ENCODE measurements at places on chromosomes 5 and 9.

DNA sequence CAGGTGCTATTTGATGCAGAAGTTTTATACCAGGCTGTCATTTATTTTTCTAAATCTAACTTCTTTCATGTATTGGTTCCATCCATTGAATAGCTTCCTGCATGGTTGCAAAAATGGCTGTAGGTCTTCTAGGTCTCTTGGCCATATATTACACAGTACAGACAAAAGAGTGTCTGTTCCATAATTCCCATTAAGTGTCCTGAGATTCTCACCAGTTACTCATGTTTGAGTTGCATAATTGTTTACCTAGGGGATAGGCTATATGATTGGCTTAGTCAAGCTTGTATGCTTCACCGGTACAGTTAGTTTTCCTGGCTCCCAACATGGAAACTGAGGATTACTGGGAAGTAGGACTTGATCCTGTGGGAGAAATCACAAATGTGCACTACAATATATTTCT, 399.4 kb upstream of the NUDT12 start:
- no peak for DNase-seq

DNA sequence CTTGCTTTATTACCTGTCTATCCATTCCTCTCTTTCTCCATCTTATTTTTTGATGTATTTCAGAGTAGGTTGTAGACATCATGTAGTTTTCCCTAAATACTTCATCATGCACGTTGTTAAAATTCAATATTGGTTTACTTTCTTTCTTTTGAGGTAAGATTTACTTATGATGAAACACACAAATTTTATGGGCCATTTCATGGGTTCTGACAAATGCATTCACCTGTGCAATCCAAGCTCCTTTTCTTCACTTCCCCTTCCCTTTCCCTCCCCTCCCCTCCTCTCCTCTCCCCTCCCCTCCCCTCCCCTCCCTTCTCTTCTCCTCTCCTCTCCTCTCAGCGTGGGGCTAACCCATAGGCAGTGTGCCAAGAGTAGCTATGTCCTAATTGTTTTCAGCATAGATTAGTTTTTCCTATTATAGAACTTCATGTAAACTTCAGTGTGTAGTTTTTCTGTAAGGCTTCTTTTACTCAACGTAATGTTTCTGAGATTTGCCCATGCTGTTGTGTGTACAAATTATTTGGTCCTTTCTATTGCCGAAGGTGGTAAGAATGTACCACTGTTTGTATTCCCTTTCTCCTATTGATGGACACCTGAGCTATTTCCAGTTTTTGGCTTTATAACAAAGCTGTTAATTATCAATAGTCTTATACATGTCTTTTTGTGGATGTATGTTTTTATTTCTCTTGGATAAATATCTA, 92.9 kb upstream of the CLINT1 start:
- DNase-seq, result no peak

DNA sequence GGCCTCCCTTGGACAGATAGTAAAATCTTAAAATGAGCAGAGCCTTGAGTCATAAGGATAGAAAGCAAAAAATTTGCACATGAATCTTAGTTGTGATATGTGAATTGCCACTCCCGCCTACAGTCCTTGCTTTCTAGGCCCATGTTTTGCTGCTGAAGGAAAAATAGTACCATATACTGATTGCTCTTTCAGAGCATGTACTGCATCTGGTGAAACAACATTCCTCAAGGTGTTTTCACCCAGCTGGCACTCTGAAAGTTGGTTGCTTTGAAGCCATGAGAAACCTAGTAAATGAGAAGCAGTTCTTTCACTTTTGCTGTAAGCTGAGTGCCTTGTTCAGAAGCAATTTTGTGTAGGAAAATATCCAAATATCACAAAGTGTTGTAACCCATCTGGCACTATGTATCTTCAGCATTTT, 10.3 kb downstream of the CDC37L1 start:
- DNase-seq, result no peak

- no peak for DNase-seq
Observed at GRCh38 chr5:149127394-149127955, 13.8 kb upstream of the ABLIM3 start.

DNA sequence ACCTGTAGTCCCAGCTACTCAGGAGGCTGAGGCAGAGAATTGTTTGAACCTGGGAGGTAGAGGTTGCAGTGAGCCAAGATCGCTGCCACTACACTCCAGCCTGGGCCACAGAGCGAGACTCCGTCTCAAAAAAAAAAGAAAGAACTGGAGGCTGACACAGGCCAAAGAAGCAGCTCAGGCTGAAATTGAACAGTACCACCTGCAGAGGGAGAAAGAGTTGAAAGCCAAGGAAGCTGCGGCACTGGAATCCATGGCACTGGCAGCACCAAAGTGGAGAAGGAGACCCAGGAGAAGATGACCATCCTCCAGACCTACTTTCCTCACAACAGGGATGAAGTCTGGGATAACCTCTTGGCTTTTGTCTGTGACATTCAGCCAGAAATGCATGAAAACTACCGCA, 11.3 kb upstream of the TMEM141 start:
- no peak for DNase-seq

- DNase-seq, result no peak
Observed at GRCh38 chr9:109629615-109630014, 131.5 kb upstream of the PTPN3 start.

DNA sequence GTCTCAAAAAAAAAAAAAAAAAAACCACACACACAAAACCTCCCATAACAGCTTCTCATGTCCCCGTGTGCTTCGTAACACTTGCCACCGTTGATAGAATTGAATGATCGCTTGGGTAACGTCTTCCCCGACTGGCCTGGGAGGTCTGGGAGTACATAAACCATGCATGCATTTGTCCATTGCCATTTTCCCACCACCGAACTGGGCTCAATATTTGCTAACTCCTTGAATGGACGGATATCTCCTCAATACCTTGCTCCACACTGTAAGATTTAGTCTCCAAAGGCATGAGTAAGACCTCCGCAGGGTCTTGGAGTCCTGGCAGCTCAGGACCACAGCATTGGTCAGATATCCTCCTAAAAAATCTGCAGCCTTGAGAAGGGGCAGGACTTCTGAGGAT, 3.2 kb upstream of the P4HA2 start:
- DNase-seq, result no peak

- no peak for DNase-seq
Observed at GRCh38 chr5:80109646-80110478, 74.7 kb downstream of the THBS4 start.

GRCh38 chr9:113992994-113993393, 85.1 kb downstream of the AMBP start:
- no peak for DNase-seq

DNA sequence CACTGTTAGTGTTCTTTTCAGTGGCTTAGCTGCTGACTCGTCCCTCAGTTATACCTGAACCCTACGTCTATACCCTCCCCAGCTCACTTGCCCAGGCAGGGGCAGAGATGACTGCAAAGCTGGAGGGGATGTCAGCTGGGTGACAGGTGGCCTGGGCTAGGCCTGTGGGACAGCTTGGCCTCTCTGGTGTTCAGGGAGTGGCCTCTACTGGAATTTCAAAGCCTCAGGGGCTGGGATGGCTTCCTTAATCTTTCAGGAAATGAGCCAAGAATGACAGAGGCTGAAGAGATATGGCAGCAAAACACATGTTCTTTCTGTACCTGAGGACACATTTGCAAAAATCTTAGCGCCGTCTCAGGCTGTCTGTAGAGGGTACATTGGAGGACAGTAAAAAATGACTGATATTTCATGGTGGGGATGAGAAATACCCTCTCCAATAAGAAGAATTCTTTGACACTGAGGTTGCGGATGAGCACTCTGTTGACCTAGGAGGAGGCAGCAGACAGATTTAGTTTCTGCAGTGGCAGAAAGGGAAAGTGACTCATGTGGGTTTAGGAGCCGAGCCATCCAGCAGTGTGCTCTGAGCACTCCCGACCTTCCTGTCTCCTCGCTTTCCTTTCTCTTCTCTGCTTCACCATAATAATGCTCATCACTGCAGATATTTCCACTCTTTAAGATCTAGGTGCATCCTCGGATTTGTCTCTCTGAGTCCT, 54.4 kb downstream of the ENTREP1 start:
- no peak for DNase-seq

DNA sequence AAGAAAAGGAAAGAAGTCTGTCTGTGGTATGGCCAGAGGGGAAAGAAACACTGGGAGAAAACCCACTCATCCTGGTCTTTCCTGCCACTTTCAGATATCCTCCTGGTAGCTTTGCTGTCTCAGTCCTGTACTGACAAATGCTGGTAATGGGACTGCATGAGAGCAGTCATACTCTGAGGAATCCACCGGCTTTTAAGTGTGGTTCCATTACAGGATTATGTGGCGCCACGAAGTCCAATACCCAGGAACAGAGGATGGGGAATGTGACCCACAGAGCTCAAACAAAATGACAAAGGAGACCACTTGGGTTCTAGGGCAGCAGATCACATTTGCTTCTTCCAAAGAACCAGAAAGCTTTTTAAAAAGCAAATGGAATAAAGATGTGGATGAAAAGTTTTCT, 26.3 kb upstream of the FBP1 start:
- no peak for DNase-seq

DNA sequence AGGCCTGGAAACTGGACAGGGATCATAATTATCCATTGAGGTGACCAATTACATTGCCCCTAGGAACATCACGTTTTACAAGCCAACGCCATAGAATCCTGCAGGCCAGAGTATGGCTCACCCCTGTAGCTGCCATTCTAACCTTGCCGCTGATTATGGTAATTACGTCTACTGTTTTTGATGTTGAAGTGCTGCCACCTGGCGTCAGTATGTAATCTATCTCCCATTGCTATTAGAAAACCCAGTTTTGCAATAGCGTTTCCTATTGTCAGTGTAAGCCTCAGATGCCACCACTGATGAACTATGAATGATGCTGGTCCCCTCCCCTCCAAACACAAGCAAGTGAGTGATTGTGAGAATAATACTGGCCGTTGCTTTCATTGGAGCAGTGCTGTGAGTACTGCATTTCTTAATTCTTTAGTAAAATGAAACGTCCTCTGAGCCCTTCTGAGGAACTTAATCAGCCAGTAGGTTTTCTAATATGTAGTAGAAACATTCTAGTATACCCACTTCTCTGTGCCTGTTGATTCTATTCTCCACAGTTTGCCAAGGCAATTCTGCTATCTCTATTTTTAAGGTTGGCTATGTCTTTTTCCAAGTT, 100.5 kb upstream of the NMUR2 start:
- DNase-seq, result no peak

GRCh38 chr5:6469836-6470235, 21.2 kb downstream of the UBE2QL1 start:
- DNase-seq, result no peak

DNA sequence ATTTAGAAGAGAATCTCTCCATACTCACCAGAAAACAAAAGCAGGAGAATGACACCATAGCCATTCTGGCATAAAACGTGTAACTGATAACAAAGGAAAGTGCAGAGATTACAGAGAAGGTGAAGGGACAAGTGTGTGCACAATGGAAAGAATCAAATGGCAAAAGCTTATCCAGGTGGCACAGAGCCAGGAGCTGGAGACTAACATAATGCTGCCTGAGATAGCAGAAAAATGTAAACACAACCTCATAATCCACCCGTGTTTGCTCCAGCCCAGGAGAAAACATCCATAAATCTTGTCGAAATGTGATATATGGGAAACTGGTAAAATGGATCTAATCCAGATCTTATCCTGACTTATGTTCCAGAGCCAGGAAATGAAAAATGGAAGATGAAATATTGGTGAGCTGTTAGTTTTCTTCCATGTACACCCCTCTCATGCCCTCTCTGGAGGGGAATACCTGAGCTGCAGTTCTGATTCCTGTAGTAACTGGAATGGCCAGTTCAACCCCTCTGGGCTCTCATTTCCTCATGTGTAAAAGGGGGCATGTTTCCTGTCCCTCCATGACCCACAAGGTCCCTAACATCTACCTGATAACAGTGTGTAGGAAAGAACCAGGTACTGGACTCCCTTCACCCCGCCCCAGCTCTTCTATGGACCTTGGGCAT, 212.3 kb upstream of the DAPK1 start:
- no peak for DNase-seq

- DNase-seq, result no peak
Observed at GRCh38 chr5:93303291-93303691, 277.7 kb downstream of the NR2F1-AS1 start.

DNA sequence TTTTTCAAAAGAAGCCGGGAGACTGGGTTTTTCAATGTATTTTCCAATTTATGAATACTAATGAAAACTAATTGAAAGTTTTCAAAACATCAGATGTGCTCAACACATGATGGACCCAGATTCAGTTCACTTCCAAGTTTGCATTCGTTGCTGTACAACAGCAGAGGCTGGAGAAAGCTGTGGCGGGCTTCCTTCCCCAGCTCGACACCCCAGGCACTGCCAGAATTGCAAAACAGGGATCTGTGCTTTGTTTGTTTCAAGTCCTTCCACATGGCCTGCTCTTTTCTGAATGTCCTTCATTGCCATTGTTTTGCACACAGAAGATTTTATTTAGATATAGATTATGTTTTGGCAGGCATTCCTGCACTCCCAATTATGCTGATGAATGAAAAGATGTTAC, 30.3 kb upstream of the INSYN2B start:
- no peak for DNase-seq

DNA sequence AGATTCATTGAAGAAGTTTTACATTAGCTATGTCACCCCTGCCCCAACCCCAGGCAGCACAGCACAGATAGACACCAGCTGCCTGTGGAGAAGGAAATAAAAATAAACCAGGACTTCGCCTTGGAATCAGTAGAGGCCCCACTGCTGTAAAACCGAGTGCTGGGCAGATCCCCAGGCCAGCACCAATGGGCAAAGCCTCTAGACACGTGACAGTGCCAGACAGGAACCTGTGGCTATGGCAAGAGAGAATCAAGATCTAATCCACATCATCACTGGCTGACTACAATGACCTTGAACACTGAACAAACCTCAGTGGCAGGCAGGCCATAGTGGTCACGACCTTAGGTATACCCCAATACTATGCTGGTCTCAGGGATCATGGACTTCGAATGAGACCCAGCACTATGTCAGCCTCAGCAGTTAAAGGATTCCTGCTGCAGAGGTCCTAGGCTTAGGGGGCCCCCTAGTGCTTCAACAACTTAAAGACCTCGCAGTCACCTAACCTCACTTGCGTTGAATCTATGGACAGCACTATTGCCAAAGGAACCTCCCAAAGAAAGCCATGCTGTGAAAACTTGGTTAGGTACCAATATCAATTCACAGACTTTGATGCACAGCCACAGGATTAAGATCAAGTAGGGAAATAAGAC, 2118.6 kb upstream of the C9orf72 start:
- no peak for DNase-seq

DNA sequence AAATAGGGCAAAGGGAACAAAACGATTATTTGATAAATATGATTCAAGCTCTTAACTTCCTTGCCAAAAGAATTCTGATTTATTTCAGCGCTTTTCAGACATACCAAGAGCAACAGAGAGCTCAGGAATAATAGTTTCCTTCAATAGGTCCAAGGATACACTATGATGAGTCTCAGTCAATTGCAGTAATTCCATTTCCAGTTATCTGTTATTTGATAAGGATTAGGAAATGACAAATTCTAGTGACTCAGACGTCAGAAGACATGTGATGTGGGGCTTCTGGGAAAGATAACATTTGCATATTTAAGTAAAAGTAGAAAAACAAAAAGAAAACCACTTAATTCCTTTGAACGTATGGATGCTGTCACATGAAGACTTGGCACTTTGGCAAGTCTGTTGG, 1250.8 kb upstream of the CDH18 start:
- no peak for DNase-seq

- no peak for DNase-seq
Observed at GRCh38 chr5:115888027-115888426, 46.3 kb downstream of the AP3S1 start.

GRCh38 chr9:132192728-132193127, 30.9 kb downstream of the NTNG2 start:
- no peak for DNase-seq

- DNase-seq, result no peak
Observed at GRCh38 chr5:110356677-110357076, 369.8 kb downstream of the TMEM232 start.
